Naive thymus-derived CD8-positive, alpha-beta T cell (primary cell): ENCODE measurements at places on chromosomes 4 and X.

GRCh38 chr4:27861802-27862201, 1001.2 kb downstream of the STIM2 start:
- no peak for DNase-seq

DNA sequence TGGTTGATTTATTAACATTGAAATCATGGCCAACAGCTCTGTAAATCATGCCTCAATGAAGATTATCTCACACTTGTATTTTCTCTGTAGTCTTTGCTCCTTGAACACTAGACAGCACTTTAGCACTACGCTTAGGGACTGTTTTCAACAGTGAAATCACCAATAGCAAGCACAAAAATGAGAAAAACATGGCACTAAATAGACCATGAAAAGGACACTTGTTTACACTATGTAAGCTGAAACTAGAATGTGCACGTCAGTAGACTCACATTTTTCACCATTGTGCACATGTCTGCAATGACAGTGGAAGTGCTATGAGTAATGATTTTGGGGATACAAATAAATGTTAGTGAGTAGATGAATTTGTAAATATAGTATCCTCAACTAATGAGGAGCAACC, 3.1 kb downstream of the BMP2K start:
- no peak for DNase-seq

- no peak for DNase-seq
Observed at GRCh38 chr4:47615385-47615784, 130.3 kb downstream of the ATP10D start.

GRCh38 chrX:54288968-54289367, 68.9 kb downstream of the WNK3 start:
- no peak for DNase-seq

GRCh38 chr4:107148904-107149303, 112.8 kb upstream of the DKK2 start:
- no peak for DNase-seq

- no peak for DNase-seq
Observed at GRCh38 chr4:19776021-19776459, 475.7 kb upstream of the SLIT2 start.

- DNase-seq = no peak
Observed at GRCh38 chr4:114217150-114217817, 237.8 kb upstream of the ARSJ start.

- DNase-seq = no peak
Observed at GRCh38 chr4:154407443-154407842, 84.2 kb downstream of the DCHS2 start.

DNA sequence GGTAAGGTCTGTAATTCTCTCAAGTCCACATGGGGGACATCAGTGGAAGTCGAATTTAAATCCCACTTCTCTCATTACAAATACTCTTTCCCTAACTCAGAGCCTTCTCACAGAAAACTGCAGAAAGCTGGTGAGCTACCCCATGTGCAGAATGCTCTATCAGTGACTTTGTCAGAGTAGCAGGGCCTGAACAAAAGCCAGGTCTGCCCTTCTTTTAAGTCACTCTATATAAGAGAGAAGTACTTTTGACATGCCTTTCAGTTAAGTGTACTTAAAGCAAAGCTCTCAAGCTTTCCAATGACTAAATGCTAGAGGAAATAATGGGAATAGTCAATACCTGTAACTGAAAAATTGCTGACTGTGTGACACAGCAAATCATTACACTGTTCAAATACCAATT, 323.1 kb downstream of the KCNIP4 start:
- no peak for DNase-seq

- no peak for DNase-seq
Observed at GRCh38 chrX:121260596-121261240, 213.3 kb downstream of the GLUD2 start.
